Left renal cortex interstitium (tissue), 4 donors: ENCODE measurements at places on chromosomes 4 and X.
A peak's percentile ranks its signal among the peaks of the same experiment; 100 is the strongest.

DNA sequence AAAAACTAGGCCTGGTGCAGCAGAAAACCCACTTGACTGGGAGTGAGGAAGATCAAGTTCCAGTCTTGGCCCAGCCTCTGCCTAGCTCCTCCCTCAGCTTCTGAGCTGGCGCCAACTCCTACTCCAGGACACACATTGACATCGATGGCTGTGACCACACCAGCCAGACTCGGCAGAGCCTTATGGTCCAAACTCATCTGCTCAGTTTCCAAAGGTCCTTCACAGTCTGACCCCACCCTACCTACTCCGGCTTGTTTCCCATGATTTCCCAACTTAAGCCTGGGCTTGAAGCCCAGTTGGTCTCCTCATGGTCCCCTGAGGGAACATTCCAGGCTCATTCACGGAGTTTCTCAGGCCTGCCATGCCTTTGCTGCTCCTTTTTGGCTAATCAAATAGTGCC lies 10.1 kb downstream of the ELF4 start:
- no peak for DNase-seq

GRCh38 chr4:67273666-67274065 lies 271.6 kb downstream of the CENPC start:
- no peak for DNase-seq

DNA sequence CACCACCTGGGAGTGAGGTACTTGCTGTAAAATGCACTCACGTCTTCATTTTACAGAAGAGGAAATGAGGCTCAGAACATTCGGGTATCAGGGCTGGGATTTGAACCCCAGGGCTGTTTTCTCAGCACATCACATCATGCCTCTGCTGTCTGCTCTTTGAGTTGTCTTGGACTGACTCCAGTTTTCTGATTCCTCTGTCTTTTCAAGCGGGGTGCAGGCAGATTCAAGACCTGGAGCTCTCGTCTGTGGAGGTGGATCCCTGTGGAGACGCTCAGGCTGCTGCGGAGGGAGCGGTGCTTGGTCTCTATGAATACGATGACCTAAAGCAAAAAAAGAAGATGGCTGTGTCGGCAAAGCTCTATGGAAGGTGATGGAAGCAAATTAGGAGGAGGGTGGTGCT lies 6.3 kb downstream of the LAP3 start:
- DNase-seq: no peak

GRCh38 chr4:29423836-29424721 lies 1296.1 kb upstream of the PCDH7 start:
- no peak for DNase-seq

- DNase-seq: peak; percentile 75
Measured at GRCh38 chrX:48071064-48071985, at the start of gene ZNF630. ZNF630 (minus strand) TSS chrX:48071640; CDS start chrX:48066886, 4,754 bp downstream.

DNA sequence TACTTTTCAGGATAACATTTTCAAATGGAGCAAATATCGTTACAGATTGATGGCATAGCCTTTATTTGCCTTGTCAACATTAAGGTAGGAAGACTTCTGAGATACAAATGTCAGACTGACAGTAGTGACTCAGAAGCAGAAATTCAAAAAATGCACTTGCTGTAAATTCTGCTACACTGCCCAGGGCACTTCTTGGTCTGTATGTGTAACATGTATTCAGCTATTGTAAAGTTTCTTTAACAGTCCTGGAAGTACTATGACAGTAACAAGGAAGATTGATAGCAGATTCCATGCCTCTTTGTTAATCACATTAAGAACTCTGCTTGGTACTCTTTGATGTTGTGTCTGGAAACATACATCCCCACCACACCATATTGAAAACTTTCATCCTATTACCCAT lies 69.6 kb upstream of the PCDH18 start:
- no peak for DNase-seq

DNA sequence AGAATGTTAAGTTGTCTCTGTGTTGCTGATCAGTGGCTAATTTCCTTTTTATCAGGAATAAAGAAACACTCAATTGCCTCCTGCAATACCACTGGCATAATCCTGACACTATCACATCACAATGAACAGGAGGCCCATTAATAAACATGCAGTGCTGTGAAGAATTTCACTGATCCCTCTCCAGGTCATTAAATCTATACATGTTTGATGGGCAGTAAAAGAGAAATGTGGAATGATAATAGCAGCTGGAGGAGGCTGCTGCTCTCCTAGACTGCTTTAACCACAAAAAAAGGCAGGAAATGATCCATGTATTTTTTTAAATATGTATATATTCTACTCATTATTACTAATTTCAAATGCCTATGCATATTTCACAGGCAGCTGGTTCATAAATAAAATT lies 202.1 kb downstream of the CENPC start:
- no peak for DNase-seq

DNA sequence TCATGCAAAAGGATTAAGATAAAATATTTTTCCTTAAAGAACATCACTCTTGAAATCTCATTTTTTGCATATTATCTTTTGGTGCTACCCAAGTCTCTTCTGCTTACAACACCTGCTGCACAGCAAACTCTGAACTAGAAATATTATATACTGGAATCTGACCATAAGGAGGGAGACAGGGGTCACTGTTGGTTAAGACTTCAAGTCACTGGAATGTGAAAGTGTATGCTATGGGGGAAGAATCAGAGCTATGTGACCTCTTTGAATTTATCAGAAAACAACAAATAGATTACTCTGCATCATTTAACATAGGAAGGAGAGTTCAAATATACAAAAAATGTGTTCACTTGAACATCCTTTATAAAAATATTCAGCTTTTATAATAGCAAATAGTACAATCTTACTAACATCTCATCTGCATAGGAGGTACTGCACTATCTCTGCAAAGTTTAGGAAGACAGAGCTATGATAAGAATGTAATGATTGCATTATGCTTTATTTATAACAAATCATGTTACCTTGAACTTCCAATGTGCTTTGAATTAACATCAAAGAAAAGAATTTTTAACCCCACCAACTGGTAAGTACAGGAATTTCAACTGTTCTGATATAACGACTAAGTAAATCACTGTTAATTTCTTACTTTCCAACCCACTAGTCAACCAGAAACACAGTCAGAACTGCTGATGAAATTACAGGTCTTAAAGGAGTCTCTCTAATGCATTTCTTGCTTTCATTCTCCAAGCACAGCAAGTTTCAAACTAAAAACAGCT lies 69.8 kb downstream of the ZNF827 start:
- DNase-seq: no peak

GRCh38 chr4:63492515-63492914 lies 916.7 kb downstream of the TECRL start:
- DNase-seq: no peak

DNA sequence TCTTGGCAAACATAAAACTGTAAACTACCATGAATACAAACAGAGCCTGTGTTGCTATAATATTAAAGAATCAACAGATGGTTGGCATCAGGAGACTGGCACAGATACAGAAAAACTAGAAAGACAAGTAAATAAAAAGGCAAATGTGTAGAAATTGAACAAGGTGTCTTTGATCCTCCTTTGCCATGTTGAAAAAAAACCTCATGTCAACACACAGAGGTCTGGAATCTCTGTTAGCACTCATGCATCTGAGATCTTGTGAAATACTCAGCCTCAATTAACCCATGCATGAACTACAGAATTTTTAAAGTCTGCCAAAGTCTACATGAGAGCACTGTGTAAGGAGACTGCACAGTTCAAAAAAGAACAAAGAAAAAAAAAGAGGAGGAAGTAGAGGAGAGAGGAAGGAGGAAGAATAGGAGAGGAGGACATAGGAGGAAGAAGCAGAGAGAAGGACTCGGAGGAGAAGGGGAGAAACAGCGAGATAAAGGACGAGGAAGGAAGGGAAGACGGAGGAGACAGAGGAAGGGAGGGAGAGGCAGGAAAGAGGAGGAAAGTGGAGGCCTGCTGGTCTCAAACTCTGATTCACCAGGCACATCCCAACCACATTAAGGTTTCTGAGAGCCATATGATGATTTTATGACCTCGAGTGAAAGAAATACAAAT lies 52.8 kb downstream of the PRDM5 start:
- DNase-seq: no peak

GRCh38 chr4:148376151-148376550 lies 66.1 kb downstream of the NR3C2 start:
- no peak for DNase-seq

DNA sequence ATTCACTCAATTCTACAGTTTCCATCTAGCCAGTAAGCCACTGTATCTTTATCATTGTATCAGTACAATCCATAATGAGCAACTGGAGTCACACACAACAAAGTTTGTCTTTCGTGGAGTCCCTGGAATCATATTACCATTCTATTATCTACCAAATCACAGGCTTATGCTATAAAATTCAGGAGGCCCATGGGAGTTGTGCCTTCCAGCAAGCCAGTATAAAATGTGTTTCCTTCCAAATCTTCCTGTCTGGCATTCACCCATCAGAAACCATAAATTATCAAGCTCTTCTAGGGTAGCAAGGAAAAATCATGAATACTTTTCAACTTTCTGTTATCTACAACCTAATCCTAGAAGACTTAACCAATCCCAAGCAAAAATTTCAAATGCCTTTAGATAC lies 1383.3 kb upstream of the PCDH7 start:
- no peak for DNase-seq

- no peak for DNase-seq
Measured at GRCh38 chr4:184573701-184574100, 75.5 kb downstream of the CASP3 start.

DNA sequence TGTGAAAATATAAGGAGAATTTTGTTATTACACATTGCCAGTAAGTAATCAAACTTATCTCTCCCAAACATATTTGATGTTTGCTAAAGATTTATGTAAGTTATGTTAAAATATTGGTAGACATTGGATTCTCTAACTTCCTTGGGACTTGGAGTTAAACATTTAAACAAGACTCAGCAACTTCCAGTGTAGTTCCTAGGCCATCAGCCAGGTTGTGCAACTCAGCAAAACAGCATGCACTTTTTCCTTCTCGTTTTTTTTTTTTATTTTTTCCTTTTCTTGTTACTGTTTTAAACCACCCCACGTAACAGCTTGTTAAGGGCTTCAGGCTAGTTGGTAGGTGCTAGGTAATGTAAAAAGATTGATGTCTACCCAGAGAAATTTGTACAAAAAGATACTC lies 510.4 kb downstream of the ANKRD50 start:
- DNase-seq: no peak

DNA sequence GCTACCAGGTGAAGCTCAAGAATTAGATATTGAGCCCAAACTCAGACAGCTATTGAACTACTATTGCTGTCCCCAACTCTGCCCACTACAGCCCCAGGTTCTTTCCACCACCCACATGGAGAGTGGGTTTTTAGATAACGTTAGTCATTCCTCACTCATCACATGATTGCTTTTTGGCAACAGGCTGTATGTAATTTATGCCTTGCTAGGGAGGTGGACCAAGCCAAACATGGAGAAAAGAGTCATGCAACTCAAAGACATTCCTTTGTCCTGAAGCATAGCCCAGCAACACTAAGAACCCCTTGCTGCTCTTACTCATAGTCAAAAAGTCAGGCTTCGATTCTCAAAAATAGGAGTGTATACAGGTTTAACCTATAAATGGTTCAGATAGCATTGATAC lies 275.9 kb upstream of the VCX3A start:
- DNase-seq: no peak

DNA sequence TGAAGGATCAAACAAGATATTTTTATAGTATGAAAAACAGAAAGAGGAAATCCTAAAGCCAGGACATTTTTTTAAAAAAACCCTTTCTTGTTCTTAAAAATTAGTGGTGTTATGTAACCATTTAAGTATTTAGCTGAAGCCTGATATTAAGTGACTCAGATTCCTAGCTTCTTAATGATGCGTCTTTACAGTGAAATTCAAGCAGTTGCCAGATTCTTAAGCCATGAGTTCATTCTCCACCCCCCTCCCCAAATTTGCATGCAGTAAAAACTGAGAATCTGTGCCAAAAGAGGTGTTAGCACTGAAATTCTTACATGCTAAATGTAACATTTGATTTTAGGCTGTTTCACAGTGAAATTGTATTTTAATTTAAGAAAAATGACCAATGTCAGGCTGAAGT lies 180.8 kb downstream of the RAPGEF2 start:
- DNase-seq: no peak
